ENCODE measurements at places on chromosomes 12 and 14.

DNA sequence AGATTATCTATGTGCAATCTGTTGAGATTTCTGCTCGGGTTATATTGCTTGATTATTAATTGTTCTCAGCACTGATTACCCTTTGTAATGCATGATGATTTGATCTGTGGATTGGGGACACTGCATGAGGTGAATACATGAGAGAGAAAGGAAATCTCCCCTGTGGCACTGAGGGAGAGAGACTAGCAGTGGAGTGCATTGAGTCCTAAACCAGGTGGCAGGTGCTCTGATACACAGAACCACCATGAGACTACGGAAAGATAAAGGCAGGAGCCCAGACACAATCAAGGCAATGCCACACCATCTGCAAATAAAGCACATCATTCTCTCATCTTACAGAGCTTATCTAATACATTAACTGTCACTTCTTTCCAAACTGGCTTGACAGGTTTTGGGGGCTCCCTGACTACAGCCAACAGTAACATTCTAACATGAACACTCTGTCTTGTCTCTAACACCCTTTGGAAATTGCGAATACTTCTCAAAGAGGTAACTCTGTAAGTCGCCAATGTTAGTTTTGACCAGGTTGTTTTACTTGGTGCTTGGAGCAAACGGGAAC lies 37.6 kb upstream of the TSPAN8 start:
- peak; percentile 92 for DNase-seq

DNA sequence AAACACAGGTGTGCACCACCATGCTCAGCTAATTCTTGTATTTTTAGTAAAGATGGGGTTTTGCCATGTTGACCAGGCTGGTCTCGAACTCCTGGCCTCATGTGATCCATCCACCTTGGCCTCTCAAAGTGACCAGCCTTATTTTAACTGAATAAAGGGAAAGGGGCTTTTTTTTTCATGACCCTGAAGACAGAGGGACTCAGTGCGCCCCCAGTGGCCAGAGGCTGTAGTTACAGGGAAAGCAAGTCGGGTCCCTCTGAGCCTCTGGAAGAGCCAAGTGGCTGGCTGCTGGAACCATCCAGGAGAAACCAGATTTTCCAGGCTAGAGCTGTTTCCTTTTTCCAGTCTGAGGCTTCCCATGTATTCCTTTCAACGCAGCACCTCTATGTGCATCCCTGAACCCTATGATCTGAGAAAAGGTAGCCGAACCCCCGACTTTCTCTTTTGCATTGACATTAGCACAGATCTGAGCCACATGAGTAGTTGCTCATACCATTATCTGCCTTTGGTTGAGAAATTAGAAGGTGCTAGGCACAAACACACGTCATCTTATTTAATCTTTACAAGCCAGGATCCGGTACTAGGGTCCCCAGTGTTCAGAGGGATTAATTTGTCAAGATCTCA lies 342.7 kb downstream of the CACNA1C start:
- peak; percentile 13 for DNase-seq

GRCh38 chr12:113366827-113367226 lies 8.4 kb downstream of the PLBD2 start:
- DNase-seq = no peak

- DNase-seq = no peak
Observed at GRCh38 chr14:31269634-31270195, 62.1 kb upstream of the HECTD1 start.

GRCh38 chr12:12028668-12029402 lies 41.9 kb upstream of the BCL2L14 start:
- DNase-seq = no peak

GRCh38 chr12:79886917-79887519 lies 47.9 kb downstream of the PPP1R12A start:
- DNase-seq = peak; percentile 34

DNA sequence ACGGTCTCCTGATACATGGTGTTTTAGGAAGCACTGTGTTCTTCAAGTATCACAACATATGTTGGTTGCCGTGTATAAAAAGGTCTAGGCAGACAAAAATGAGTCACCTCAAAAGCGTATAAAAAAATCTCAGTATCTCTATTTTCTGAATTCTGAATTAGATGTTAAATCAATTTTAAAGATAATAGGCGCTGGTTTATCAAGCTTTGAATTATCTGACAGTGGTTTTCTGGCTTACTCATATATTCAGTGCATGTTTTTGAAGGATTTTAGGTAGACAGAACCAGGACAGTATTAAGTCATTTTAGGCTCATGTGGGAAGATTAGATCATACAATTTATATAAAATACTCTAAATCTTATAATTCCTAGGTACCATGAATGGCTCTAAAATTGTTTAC lies 110.8 kb downstream of the TMTC2 start:
- DNase-seq = no peak

GRCh38 chr14:76546426-76547221 lies 170.7 kb downstream of the ESRRB start:
- peak; percentile 18 for DNase-seq

DNA sequence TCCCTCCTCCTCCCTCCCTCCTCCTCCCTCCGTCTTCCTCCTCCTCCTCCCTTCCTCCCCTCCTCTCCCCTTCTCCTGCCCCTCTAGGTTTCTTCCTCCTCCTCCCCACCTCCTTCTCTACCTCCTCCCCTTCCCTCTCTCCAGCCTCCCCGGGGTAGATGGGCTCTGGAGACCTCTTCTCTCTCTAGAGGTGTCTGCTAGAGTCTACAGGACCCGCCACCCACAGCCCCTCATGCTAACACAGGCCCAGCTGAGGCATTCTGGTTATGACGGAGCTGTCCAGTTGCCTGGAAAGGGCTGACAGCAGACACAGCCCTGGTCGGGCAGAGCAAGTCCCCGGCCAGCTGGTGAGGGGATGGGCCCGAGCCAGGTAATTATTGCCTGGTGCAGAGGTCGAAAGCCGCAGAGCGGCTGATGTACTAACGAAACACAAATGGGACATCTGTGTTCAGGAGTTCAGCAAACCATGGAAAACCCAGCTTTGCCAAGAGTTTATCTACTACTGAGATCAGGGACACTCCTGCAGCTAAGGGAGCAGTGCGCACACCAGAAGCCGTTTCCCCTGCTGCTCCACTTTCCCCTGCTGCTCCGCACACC lies 96.2 kb downstream of the PAPOLA start:
- no peak for DNase-seq

- DNase-seq = peak; percentile 34
Observed at GRCh38 chr12:107670999-107671643, 14.5 kb upstream of the PWP1 start.

GRCh38 chr14:104602315-104602932 lies 2.1 kb downstream of the TMEM179 start:
- DNase-seq = no peak

GRCh38 chr12:31589598-31589903 lies 1.4 kb downstream of the DENND5B start:
- no peak for DNase-seq

DNA sequence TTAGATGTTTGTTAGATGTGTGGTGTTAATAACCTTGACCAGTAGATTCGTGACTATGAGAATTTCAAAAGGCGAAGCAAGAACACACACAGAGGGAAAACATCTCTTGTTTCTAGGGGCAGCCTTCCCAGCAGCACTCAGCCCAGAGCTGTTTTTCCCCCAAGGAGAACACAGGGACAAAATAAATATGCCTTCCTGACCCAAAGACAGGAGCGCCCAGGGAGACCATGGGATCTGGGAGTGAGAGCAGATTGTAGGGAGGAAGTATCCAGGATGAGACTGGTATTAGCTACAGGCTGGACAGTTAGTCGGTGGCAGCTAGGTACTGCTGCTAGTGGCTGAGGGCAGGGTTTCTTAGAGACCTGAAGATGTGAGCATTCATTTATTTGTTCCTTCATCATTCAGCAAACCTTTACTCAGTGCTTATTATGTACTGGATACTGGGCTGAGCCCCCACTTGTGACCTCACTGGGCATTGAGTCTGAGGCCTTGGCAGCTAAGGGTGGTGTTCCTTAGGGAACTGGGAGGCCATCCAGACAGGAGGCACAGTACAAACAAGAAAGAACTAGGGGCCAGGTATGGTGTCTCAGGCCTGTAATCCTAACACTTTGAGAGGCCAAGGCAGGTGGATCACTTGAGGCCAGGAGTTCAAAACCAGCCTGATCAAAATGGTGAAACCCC lies 469.8 kb downstream of the ZFP36L1 start:
- DNase-seq = no peak

- no peak for DNase-seq
Observed at GRCh38 chr12:50790081-50790480, 26.2 kb downstream of the ATF1 start.

- no peak for DNase-seq
Observed at GRCh38 chr14:96409701-96410100, 17.8 kb downstream of the AK7 start.

DNA sequence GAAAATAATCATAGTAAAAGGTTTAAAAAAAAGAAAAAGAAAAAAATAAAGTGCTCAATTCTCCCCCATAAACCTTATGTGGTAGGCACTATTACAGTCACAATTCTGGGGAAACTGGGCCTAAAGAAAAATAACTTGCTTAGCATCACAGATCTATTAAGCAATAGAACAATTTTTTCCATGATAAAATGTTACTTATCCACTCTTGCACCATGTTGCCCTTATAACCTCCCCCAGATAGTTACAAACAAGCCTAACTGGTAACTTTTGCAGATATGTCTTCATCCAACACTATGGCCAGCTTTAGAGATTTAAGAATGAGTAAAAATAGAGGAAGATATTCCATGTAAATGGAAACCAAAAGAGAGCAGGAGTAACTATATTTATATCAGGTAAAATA lies 164.8 kb downstream of the DUSP6 start:
- no peak for DNase-seq

DNA sequence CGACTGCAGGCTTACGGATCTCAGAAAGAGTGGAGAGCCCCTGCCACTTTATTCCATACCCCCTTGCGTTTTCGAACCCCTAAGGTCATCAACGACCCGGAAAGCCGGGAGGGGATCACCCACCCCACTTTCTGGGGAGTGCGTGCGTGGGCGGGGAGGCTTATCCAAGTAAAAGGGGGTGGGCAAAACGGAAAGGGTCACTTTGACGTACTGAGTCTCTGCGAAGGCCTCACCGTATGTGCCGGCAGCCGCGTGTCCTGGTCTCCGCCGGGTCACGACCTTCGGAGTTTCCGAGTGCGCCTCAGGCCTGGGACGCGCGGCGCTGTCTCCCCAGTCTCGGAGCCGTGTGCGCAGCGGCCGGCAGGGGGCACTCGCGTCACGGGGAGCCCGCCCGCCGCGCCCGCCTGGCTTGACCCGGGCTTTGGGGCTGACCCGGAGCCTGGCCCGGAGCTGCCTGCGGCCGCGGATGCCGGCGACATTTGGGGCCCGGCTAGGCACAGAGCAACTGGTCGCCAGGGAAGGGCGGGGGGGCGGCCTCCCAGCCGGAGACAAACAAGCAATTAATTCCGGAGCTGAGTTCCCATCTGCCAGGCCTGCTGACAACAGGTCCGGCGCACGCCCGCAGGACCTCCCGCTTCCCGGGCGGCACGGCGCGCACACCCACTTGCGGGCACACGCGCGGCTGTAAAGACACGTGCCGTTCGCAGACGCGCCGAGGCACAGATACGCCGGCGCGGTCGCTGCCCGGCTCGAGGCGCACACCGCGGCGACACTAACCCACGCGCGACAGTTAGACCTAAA lies 890 bp upstream of the KIF26A start:
- peak; percentile 82 for DNase-seq

Measured in NCI-H345 (cell line).